ENCODE measurements at places on chromosomes 6 and 20. TPM values are rescaled to one million over a fixed set of nuclear protein-coding genes. Genes with fewer than 3 reads are reported as not detected.

DNA sequence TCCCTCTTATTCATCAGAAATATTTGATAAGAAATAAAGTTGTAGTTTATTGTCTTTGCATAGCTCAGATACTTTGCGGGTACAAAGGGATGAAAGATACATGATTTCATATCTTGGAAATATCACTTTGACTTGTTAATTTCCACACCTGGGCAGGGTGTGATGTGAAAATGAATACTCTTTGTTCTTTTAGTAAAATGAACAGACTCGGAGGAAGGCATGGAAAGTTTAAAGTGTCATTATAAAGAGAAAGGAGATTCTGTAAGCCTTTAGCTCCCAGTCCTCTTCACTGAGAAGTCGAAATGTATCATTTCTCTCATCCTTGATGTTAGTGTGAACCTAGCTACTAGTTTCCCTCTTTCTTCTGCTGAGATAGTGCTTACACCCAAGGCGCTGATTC is 36.7 kb upstream of the AKIRIN2 start:
- no peak for DNase-seq

DNA sequence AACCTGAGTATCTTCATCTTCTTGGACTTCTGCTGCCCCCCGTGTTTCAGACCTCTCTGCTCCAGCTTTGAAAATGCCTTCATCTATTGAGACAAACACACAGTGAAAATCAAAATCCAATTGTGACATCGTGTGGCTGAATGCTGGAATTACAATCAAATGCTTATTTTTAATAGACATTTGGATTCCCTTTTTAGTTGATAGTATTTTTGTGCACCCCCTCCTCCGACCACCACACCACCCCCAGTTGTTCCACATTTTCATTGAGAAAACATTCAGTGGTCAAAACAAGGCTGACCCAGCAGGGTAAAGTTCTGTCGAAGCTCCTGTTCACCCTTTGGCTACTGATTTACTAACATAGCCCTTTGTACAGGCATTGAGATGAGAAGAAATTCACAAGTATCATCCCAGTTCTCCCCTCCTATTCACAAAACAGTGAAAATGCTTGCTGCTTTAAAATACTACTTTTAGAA is 79.0 kb downstream of the NRSN1 start:
- DNase-seq: no peak

DNA sequence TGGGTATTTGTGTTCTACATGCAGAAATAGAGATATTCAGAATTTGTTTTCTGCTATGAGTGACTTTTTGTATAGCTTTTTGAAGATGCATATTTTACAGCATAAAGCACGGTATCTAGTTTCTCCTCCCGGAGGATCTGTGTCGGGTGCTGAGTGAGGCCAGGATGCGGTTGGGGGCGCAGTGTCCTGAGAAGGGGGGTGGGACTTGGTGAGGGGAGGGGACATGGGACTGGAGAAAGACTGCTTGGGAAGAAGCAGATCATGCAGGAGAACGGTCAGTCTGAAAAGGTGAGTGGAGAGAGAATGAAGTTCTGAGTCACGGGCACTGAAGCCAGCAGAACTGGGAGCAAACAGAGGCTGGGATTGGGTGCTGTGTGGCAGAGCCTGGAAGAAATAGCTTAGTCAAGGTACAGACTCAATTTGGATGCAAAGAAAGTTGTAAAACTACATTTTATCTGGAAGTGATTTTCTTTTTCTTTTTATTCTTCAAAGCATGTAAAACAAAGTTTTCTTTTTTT is 44.0 kb downstream of the STX11 start:
- no peak for DNase-seq

GRCh38 chr6:140459209-140459608 is 1084.8 kb upstream of the CITED2 start:
- no peak for DNase-seq

The LY6G6F gene
- total RNA-seq: not detected

The BEND6 gene
- 27.1 TPM for total RNA-seq

The PXDC1 gene
- 11.1 TPM for total RNA-seq

The BPIFB4 gene
- total RNA-seq: not detected

The FAM217A gene
- not detected for total RNA-seq

All from occipital lobe (tissue), 3 donors.